NCI-H446 (cell line): ENCODE measurements at places on chromosomes 12 and 14.
A peak's percentile ranks its signal among the peaks of the same experiment; 100 is the strongest.

GRCh38 chr12:115639648-115640012 lies 637.9 kb downstream of the MED13L start:
- no peak for DNase-seq

DNA sequence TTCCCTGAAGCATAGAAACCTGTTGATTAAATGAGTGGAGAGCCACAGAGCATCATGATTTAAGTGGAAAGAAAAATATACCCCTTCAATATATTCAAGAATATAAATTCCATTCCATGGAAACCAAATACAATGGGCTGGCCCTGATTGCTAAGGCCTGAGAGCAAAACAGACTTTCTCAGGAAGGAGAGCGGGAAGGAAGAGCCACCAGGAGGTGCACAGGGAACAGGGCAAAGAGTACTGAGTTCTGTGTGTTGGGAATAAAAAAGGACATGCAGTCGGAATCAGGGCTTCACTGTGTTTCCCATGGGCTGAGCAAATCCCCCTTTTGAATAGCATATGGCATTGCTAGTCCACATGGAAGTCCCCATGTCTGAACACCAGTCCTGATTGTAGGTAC lies 69.7 kb upstream of the PLEKHG3 start:
- no peak for DNase-seq

GRCh38 chr12:108640802-108641445 lies 7.2 kb upstream of the SELPLG start:
- no peak for DNase-seq

DNA sequence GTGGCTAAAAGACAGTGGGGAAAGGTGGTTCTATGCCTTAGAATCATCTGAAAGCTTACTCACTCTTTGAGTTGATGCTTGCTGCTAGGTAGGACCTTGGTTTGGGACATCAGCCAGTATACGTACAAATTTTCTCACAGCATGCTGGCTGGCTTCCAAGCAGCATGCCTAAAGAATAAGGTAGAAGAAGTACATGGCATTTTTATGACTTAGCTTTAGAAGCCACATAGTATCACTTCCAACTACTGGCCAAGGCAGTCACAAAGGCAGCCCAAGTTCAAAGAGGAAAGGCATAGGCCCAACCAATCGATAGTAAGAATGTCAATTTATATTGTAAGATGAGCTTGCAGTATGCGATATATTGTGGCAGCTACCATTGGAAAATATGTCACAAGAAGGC lies 284.2 kb upstream of the CAND1 start:
- DNase-seq, result peak; percentile 30

- DNase-seq, result no peak
Measured at GRCh38 chr12:21769307-21769706, 5.2 kb downstream of the KCNJ8 start.

DNA sequence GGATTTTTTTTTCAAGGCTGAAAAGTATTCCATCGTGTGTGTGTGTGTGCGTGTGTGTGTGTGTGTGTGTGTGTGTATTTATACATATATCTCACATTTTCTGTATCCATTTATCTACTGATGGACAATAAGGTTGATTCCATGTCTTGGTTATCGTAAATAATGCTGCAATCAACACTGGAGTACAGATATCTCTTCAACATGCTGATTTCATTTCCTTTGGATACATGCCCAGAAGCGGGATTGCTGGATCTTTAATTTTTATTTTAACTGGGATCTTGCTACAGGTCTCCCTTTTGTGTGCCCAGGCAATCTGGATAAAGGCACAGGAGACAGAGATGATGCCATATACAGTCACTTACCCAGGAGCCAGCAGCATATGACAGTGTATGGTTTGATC lies 338.1 kb downstream of the SOX5 start:
- peak; percentile 48 for DNase-seq

DNA sequence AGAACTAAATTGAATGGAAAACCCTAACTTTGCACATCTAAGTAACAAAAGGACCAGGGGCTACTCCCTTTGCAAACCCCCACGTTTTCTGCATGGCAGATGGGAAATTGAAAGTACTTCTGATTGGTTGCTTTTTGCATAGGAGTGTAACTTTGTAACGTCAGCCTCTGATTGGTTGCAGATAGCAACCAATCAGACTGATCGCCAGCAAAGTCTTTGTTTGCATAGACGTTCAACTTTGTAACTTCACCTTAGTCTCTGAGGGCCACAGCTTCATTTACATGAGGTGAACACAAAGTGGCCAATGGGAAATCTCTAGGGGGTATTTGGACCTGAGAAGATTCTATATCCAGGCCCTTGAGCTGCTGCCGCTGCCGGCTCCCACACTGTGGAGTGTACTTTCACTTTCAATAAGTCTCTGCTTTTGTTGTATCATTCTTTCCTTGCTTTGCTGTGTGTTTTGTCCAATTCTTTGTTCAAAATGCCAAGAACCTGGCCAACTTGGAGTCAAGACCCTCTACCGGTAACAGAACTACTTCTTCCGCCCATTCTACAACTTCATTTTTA lies 102.5 kb upstream of the PRICKLE1 start:
- DNase-seq, result no peak

GRCh38 chr12:84186433-84186832 lies 726.2 kb downstream of the SLC6A15 start:
- no peak for DNase-seq

DNA sequence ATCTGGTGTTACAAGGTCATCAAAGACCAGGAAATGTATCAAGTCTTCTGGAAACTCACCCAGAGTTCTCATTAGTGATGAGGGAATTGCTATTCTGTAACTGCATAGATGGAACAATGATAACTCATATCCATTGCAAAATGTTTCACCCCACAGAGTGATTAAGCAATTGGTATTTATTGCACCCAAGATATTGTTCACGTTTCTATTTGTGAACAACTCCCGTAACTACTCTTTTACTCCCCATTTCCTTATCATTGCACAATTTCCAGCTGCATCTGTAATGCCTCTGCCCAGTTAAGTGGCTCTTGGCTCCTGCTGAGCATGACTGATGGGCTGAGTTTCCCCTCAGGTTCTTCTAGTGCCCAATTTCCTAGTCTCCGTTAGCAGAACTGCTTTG lies 108.7 kb upstream of the PRICKLE1 start:
- no peak for DNase-seq

GRCh38 chr12:42299392-42300308 lies 26.2 kb downstream of the ZCRB1 start:
- no peak for DNase-seq

DNA sequence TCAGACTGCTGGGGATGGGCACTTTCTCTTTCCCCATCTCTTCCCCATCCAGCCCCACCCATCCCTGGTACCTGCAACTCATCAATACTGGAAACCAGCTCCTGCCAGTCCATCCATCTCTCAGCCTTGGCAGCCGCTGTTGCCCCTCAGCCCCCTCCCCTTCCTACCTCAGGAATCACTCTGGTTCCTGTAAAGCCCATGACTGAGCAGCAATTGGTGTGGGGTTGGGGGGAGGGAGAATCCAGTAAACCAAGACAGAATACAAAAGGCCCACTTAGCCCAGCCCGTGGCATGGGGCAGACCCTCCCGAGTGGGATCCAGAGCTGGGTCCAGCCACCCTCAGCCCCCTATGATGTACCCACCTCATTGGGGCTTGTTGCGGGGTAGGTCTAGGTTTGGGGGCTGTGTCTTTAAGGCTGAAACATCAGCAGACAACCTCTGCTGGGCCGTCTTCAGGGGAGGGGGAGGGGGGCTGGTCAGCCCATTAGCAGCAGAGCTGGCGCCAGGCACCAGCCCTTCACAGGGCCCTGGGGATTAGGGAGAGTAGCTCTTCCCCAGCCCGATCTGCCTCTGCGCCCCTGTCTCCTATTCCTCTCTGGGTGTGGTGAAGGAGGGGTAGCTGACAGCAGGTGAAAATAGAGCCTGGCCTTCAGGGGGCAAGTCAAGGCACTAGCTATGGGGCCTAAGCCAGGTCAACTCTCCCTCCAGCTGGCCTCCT lies 702 bp upstream of the PRPH start:
- peak; percentile 36 for DNase-seq

- no peak for DNase-seq
Measured at GRCh38 chr14:85873006-85873405, 343.1 kb downstream of the FLRT2 start.

DNA sequence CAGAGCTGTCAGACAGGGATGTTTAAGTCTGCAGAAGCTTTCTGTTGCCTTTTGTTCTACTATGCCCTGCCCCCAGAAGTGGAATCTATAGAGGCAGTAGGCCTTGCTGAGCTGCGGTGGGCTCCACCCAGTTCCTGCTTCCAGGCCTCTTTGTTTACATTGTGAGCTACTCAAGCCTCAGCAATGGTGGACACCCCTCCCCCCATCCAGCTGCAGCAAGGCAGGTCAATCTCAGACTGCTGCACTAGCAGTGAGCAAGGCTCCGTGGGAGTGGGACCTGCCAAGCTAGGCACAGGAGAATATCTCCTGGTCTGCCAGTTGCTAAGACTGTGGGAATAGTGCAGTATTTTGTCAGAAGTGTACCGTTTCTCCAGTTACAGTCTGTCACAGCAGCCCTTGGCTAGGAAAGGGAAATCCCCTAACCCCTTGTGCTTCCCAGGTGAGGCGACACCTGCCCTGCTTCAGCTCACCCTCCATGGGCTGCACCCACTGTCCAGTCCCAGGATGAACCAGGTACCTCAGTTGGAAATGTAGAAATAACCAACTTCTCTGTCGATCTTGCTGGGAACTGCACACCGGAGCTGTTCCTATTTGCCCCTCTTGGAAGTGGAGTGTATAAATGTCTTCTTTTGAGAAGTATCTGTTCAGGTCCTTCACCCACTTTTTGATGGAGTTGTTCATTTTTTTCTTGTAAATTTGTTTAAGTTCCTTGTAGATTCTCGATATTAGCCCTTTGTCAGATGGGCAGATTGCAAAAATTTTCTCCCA lies 213.5 kb upstream of the SLC38A2 start:
- no peak for DNase-seq

GRCh38 chr12:121611306-121611705 lies 15.0 kb upstream of the ORAI1 start:
- no peak for DNase-seq

DNA sequence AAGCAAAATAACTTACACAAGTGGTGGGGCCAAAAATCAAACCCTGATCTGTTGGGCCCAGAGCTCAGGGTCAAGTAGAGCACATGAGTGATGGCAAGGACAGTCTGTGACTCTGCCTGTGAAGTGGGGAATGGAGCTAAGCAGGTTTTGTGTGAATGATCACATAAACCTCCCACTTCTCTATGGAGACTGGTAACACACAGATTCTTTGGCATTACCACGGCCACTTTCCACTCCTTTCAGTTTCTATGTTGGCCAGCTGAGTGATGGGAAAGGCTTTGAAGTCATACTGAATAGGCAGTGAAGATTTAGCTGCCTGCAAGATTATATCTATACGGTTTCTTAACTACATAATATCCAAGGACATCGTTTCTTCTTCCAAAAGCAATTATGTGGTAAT lies 97.9 kb downstream of the ARMH4 start:
- DNase-seq, result no peak

GRCh38 chr12:124564971-124565491 lies 2.4 kb downstream of the NCOR2 start:
- DNase-seq, result no peak

DNA sequence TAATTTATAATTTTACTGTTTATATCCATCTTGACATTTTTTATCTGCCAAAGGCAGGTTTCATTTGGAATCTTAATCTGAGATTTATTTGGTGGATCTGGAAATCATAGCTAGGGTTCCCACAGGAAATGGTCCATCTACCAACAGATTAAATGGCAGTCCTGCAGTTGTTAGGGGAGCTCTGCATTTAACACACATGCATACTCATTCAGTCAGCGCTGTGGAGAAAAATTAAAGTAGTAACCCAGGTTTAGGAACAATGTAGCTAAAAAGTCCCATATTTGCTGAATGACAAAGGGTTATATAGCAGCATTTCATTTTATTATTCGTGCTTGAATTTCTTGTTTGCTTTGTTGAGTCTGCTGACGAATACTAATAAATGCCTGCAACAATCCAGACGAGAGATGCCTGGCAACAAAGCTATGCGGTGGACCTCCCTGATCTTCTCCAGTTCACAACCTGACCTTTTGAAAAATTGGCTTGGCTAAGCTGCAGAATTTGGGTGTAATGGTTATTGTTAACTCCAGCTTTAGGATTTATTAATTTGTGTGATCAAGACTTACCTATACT lies 59.8 kb downstream of the MIPOL1 start:
- DNase-seq, result no peak

DNA sequence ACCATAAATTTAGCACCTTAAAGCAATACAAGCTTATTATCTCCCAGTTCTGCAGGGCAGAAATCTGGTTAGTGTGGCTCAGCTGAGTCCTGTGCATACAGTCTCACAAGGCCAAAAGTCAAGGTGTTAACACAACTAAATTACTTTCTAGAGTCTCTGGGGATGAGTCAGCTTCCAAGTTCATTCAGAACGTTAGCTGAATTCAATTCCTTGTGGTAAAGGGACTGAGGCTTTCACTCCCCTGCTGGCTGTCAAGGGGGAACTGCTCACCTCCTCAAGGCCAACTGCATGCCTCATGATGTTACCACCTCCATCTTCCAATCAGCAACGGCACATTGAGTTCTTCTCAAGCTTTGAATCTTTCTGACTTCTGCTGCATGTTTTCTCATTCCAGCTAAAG lies 27.6 kb downstream of the EML5 start:
- no peak for DNase-seq

DNA sequence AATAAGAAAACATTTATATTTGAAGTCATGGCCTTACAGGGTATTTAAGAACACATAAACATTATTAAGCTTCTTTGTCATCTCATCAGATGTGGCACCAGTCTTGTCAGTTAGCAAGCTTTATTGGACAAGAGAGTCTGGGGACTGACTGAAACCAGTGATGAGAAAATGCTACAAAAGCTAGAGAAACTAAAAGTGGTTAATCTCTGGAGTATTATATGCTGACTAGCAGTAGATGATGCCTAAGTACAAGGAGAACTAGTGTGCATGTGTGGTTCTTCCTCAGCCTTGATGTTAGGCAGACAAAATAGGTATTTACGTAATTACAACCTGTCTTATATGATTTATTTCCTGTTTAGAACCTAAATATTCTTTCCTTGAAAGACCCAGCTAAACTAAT lies 176.5 kb downstream of the CPNE8 start:
- no peak for DNase-seq

DNA sequence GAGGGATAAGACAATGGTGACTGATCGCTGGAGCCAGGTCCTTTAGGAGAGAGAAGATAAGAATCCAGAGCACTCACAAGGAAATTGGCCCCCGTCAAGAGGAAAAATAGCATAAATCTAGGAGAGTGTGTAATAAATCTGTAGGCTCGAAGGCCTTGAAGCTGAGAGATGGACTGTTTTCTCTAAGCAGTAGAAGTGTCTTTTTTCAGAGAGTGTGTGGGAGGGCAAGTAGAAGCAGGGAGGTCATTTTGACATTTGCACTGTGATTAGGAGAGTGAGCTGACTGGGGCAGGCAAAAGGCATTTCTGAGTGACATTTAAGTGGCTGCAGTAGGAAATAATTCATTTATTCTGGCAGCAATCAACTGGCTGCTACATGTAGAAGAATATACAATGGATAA lies 78.0 kb upstream of the DDHD1 start:
- no peak for DNase-seq

DNA sequence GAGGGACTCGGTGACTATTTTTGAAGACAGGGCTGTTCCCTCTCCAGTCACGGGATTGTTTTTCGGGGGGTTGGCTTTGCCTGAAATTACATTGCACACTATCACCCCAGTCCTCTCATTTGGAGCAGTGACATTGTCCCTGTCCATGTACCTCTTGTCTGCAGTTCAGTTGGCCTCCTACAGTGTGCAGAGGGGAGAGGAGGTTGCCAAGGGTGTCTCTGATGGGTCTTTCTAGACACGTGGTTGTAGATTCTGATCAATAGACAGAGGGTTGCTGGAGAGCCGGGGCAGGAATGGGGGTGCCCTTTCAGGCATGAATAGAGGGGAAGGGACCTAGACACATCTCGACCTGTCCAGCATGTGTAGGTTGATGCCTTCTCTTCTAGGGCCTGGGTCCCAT lies 1.2 kb downstream of the TMEM120B start:
- DNase-seq, result no peak
